ENCODE measurements at places on chromosomes 16 and 17.

DNA sequence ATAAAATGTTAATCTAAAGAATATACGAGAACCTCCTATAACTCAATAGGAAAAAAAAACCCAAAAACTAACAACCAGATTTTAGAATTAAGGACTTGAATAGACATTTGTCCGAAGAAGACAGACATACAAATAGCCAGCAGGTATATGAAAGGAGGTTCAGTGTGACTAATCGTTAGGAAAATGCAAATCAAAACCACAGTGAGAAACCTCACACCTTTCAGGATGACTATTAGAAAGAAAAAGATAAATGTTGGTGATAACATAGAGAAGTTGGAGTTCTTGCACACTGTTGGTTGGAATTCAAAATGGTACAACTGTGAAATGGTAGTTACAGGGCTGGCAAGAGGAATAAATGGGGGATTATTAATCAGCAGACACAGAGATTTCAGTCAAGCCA, 339.0 kb downstream of the TMEM114 start:
- DNase-seq = no peak

- DNase-seq = no peak
Observed at GRCh38 chr16:83561876-83562275, 245.9 kb upstream of the HSBP1 start.

GRCh38 chr17:74295625-74296547, 21.9 kb downstream of the DNAI2 start:
- DNase-seq = no peak

- peak; percentile 15 for DNase-seq
Observed at GRCh38 chr16:14600164-14600563, 29.9 kb downstream of the PARN start.

DNA sequence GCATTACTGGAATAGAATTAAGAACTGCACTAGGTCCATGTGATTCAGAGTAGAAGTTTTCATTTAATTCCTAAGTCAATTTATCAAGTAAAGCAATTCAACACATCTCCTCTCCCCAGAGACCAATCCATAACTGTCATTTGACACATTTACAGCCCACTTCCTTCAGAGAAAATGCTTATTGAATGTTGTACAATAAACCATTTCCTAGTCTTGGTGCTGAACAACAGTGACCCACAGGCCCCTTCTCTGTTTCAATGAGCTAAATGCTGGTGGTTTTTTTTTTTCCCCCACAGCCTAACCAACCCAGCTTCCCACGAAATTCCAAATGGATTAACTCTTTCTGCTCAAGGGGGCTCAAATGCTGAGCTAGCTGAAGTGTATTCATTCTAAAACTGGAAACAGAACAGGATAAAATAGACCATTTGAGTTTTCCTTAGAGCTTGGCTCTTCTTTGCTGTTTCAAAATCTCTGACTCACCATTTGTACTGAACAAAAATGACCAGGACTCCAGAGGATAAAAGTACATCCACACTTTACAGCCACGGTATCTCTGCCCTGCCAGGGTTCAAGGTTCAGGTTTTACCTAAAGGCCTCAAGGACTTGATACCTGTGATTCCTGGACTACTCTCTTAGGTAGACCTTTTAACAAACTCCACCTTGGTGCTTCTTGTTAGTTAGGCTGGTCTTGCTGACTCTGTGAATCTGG, 62.3 kb downstream of the TMEM100 start:
- DNase-seq = no peak

GRCh38 chr16:17470908-17471718, at the start of gene XYLT1:
TSS of gene XYLT1 (minus strand) at chr16:17470960. CDS start at chr16:17470796, 164 bp downstream.
- no peak for DNase-seq

DNA sequence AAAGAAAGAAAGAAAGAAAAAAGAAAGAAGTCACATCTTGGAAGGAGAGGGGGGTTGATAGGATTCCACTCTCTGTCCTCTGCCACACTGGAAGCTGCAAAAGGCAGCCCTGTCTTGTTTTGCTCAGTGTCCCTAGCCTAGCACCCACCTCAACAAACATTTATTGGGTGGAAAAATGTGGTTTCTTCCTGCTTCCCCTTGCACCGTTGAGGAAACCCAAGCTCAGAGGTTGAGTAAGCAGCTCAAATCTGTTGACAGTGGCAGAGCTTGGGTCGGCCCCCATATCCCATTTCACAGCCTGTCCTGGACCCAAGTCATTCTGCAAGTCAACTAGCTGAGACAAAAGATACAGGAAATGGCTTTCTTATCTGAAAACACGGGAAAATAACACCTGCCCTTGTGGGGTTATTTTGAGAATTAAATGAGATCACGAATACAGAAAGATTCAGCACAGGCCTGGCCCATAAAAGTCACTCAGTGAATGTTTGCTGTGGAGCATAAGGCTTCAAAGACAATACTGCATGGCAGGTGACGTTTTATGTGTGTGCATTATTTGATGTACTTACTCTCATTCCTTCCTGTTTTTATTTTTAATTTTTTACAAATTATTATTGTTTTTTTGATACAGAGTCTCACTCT, 63.6 kb downstream of the SCNN1B start:
- no peak for DNase-seq

DNA sequence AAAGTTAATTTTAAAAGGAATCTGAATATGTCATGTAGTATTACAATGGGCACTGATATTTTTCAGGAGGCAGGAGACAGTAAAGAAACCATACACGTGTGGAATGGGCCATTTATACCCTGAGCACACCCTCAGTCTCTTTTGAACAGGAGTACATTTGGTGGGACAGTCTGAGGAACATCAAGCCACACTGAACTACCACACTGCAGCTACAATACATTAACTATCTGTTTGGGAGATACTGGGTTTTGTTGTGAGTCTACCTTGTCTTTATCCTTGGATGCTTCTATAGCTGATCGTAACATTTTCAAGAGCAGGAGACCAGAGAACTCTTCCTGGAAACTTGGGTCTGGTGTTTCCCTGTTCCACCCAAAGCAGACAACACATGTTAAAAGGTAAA, 31.7 kb downstream of the HEATR6 start:
- no peak for DNase-seq

DNA sequence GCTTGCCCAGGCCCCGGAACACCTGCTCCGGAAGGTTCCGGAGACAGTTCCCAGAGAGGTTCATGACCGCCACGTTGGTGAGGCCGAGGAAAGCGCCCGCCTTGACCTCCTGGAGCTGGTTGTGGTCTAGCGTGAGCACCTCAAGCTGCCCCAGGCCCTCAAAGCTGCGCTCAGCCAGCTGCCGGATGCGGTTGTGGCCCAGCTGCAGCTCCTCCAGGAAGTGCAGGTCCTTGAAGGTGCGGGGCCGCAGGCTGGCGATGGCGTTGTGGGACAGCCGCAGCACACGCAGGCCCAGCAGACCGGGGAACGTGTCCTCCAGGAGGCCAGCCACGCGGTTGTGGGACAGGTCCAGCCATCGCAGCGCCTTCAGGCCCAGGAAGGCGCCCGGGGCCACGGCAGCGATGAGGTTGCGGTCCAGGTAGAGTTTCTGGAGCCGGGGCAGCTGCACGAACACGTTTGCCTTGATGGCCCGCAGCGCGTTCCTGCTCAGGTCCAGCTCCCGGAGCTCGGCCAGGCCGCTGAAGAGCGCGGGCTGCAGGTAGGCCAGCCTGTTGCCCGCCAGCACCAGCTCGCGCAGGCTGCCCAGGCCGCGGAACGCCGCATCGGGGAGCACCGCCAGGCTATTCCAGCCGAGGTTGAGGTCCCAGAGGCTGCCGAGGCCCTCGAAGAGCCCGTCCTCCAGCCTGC, 2.1 kb downstream of the IGFALS start:
- no peak for DNase-seq

GRCh38 chr16:79571065-79571902, 29.3 kb downstream of the MAF start:
- no peak for DNase-seq

GRCh38 chr16:20167323-20167722, 93.6 kb upstream of the GPR139 start:
- no peak for DNase-seq

DNA sequence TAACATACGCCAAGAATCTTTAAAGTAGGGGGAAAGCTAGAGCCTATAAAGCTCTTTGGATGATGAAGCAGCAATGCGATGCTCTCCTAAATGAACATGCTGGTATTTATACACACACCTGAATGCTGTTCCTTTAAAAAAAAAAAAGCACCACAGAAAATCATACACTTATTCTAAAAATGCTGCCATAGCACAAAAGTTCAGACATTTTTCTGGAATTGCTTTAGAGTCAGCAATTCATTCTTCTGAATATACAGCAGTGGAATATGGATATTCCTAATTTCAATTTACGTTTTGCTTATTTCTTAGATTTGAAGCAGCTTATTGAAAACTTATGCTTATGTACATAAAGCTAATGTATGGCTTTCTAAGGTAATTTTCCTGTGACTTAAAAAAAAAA, 3.1 kb downstream of the CSNK2A2 start:
- DNase-seq = no peak

GRCh38 chr16:13333336-13333735, 431.9 kb downstream of the SHISA9 start:
- DNase-seq = no peak
